ENCODE measurements at places on chromosomes 12 and 14.

- DNase-seq, result no peak
Measured at GRCh38 chr12:131379738-131380137, 331.2 kb upstream of the SFSWAP start.

- peak; percentile 57 for DNase-seq
Measured at GRCh38 chr12:93441081-93441616, 598 bp downstream of the UBE2N start.

DNA sequence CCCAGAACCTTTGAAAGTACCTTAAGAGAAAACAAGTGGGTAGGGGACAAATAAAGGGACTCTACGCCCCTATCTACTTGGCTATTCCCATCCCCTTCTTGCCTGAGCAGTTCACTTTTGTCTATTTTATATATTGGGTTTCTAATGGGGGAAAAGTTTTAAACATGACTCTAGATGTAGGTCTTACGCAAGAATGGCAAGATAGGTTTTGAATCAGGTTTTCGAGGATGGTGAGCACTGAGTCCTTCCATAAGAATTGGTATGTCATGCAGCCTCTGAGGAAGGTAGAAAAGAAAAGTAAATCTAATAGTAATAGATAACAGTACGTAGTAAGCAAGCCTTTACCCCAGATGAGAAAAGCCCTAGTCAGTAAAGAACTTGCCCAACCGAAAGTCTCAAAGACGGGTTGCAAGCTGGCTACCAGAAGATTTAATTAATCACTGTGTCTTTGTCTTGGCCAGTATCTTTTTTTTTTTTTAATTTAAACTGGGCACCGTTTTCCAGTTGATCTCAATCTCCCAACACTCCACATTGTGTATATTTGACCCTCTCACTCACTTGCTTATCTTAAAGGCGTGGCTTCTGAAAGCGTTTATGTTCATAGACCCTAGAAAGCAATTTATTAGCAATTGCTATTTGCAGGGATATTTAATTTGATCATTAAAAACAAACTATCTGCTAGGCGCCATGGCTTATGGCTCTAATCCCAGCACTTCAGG is 86.6 kb upstream of the TMEM263 start:
- no peak for DNase-seq

DNA sequence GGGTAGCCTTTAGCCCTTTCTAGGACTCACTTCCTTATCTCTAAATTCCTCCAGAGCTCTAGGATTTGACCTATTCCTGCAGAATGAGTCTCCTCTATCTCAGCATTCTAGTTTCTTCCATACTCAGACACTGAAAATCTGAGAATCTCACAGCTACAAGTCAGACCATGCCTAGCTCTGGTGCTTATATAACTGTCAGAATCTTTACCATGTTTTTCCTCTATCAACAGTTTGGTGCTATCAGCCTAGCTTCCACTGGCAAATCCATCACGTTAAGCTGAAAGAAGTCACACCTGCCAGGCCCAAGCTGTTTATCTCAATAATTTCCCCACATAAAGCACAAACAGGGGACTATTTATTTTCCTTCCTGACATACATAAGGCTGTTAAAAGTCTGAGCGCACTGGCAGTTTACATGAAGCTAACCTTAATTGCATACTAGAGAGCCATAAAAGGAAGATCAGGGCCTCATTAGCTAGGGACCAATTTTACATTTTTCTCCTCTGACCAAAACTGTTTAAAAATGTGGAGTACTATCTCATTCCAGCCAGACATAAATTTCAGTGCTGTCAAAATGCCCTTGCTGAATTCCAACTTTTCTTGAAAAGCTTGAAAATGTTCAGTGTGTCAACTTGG is 270.5 kb downstream of the C12orf75 start:
- no peak for DNase-seq

DNA sequence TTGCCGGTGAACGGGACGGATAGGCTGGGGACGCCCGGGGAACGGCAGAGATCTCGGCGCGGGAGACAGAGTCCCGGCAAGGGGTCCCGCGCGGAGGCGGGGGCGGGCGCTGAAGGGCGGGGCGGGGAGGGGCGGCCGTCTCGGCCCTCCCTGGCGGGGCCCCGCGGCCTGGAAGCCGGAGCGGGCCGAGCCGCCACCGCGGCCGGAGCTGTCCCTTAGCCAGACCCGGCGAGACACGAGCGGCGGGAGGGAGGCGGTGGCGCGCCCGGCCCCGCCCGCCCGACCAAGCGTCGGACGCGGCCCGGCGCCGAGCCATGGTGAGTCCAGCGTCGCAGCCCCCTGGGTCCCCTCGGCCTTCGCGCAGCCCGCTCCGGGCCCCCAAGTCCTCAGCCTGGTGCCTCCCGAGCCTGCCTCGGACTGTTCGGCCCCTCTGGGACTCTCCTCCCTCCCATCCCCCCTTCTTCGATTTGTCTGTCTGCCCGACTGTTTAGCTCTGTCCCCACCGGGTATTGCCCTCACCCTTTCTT is at the start of gene ARHGEF40:
Gene ARHGEF40 (plus strand): TSS at position 222 of the 527 bp plus-strand sequence. CDS start 93 bp downstream, at position 315.
- no peak for DNase-seq

DNA sequence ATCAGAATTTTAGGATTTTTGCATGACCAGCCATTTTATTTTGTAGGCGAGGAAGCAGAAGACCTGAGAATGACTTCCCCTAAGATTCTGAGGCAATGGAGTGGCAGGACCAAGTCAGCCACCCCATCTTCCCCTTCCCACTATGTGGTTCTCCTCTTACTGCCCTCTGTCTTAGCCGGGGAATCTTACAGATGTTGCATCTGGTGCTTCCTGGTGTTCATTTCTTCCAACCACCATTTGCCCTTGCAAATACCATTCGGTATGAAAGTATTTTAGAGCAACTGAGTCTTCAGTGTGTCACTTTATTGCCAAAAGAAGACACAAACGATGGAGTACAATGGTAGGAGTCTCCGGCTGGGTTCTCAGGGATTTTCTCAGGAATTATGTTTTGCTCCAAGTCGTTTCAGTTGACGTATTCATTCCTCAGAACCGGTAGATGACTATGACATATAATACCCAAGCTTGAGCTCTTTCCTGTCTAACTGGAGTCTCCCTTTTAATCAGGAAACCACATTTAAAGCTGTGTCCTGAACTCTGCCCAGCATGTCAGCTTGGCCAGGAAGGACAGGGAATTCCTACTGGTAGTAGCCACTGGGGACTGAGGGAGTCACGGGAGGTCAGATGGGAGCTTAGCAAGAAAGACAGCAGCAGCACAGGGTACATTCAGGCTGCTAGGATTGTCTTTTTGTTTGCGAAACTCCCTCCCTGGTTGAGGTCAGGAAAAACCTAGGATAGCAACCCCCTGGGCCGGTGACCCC is 87.0 kb downstream of the SAMD4A start:
- DNase-seq, result peak; percentile 21

DNA sequence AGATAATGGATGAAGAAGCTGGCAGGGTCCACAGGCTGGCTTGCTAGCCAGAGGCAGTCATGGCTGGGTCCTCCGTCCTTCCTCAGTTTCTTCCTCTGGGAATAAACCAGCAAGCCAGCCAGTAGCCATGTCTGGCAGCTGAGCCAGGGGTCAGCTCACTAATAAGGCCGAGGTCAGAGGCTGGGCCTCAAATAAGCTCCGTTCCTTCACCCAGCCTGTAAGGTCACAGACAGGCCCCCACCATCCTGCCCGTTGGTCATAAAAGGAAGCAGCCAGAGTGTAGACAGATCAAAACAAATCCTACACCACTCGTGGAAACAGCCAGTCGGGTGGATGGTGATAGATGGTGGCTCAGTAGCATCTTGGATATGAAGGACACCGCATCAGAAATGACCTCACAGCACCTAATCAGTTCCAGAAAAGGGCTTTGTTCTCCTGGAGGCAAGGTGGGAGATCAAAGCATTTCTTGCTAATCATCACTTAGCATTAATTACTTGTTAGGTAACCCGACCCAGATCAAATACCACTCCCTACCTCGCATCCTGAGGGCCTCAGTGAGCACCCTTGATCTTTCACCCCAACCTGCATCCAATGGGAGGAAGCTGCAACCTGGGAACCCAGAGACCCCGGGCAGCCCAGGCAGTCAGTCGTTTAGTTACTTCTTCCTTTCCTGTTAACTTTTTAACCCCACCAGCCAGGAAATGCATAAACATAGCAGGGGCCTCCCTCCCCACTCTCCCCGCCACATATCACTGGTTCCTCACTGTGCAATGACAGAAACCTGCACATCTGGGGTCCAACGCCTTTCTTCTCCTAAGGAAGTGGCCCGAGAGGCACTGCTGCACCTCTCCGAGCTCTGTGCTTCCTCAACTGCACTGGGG is 90.2 kb downstream of the KDM2B start:
- peak; percentile 25 for DNase-seq

GRCh38 chr14:68785534-68786490 is 7.1 kb downstream of the ZFP36L1 start:
- DNase-seq, result no peak

DNA sequence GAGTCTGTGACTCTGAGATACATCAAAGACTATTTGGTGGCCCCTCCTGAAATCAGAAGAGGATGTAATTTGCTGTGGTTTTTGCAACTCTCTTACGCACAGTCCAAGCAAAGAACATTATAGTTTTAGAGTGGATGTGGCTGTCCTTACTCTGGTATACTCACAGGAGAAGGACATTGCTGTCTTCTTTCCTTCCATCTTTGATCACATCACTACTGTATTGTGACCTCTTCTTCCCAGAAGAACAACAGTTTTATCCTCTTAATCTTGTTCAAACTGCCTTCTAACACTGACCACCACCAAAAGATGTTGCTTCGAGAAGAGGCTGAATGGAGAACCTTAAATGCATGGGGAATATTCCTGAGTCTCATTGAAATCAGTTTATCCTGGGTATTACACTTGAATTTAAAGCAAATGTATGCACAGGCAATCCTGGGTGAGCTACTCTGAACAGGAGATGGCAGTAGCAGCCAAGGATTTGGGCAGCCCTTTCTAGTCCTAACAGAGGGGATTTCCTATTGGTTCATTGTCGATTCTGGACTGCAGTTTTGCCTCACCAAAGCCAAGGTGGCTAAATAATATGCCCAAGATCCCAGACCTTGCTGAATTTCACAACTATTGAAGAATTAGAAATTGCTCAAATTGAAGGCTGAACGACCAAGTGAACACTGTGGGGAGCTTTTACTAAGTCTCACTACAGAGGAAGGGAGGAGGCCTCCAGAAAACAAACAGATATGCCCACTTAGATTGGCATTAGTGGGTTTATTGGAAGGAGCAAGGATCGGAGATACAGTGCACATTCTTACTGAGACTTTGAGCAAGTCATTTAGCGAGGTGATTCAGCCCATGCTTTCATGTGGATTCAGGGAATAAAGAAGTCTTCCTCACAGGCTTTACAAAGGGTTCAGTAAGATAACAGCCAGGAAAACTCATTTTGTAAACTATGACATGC is 282.8 kb downstream of the PAWR start:
- DNase-seq, result peak; percentile 53

DNA sequence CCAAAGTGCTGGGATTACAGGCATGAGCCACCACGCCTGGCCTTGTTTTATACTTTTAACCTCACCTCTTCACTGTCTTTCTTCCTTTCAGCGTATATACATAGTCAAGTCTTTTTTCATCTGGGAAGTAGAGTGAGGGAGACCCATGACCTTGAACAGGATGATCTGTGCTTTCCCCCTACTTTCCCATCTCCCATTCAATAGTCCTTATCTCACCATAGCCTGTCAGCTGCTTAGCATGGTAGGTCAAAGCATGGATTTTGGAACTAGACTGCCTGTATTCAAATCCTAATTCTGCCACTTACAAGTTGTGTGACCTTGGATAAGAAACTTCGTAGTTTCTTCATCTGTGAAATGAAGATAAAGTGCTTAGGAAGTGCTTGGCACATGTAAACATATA is 96.4 kb upstream of the MON2 start:
- DNase-seq, result peak; percentile 20

- no peak for DNase-seq
Measured at GRCh38 chr14:92599811-92600210, 86.2 kb downstream of the RIN3 start.

DNA sequence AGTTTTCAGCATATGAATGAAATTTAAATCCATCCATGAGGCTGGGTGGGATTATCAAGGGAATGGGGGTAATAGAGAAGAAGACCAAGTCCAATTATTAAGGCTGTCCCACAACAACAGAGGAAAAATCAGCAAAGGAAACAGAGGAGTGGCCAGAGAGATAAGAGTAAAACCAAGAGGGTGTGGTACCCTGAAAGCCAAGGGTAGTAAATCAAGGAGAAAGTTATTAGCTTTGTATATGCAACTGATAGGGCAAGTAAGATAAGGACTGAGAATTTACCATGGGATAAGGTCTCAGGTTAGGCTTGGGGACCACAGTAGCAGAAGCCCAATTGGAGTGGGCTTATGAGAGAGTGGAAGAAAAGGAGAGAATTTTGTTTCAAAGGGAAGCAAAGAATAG is 134.5 kb downstream of the NUAK1 start:
- DNase-seq, result no peak

DNA sequence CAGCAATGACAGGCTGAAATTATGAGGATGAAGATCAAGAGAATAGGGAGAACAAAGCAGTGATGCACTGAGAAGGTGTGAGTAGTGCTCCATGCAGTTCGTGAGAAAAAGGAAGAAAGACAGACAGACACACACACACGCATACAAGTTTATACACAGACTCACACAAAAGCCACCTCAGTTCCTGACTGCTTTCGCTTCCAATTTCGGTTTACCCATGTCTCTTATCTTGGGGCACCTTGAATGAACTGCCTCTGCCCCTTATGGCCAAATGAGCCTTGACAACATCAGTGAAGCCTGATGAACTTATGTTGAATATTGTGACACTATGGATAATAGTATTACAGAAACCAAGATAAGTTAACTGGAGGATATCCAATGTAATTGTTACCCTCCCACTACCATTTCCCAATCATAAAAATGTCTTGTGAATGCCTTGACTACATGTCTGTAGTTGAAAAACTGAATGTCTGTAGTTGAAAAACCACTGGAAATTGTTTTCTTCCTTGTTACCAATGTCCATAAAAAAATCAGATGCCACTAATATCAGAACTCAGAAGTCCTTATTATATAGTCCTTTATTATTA is 380.4 kb upstream of the DDHD1 start:
- no peak for DNase-seq

DNA sequence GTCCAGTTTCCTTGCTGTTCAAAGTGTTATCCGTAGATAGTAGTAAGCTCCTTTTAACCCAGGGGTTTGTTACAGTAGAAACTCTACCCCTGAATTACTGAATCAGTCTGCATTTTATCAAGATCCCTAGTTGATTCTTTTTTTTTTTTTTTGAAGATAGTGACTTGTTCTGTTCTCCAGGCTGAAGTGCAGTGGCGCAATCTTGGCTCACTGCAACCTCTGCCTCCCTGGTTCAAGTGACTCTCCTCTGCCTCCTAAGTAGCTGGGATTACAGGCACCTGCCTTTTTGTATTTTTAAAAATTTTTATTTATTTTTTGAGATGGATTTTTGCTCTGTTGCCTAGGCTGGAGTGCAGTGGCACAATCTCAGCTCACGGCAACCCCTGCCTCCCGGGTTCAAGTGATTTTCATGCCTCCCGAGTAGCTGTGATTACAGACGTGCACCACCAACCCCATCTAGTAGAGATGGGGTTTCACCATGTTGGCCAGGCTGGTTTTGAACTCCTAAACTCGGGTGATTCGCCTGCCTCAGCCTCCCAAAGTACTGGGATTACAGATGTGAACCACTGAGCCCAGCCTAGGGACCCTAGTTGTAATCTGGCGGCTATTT is 10.5 kb downstream of the LARP4 start:
- DNase-seq, result no peak

All from common myeloid progenitor, CD34-positive (primary cell).